NCI-H1092 (cell line): ENCODE measurements at places on chromosomes 12 and 14.

GRCh38 chr14:22488522-22489243, 100.3 kb downstream of the DAD1 start:
- DNase-seq = no peak

DNA sequence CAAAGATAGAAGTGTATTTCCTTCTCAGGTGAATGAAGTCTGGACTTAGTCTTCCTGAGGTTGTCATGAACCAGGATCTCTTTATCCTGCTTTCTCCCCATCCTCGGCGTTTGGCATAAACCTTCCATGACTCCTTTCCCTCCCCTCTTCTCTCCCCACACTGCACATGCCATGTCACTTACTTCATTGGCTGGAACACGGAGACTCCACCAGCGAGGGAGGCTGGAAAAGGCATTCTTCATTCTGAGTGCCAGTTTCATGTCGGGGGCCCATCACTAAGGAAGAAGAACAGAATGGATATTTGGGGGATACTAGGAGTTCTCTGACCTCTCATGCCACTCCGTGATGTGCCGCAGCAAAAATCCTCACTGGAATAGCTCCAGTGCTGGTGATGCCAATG, 105.6 kb downstream of the VCPKMT start:
- no peak for DNase-seq

DNA sequence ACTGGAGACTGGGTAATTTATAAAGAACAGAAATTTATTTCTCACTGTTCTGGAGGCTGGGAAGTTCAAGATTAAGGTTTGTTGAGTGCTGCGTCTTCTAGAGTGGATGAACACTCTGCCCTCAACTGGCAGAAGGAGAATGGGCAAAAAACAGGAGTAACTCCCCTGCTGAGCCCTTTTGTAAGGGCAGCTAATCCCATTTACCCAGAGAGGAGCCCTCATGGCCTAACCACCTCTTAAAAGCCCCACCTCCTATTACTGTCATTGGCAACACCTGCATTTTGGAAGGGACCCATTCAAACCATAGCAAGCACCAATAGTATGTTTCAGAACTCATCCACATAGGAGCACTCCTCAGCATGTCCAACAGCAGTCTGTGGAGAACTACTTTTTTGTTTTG, 47.4 kb downstream of the BORCS5 start:
- no peak for DNase-seq

DNA sequence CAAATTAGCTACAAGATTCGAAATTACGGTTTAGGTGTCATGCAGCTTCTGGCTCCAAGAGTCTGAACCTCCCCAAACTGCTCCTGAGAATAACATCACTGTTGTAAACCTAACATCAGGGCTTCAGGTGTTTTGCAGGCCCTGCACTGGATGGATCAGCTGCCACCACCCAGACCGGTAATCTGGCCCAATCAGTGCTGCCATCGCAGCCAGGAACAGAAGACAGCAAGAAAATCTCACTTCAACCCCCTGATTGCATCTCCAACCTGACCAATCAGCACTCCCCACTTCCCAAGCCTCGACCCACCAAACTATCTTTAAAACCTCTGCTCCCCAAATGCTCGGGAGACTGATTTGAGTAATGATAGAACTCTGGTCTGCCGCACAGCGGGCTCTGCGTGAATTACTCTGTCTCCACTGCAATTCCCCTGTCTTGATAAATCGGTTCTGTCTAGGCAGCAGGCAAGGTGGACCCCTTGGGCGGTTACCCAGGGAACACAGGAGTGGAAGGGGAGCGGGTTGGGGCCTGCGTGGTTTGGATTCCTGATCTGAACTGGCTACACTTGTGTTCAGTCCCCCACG, 268.5 kb upstream of the SFSWAP start:
- DNase-seq = no peak

GRCh38 chr12:119715268-119715620, 47.3 kb downstream of the PRKAB1 start:
- DNase-seq = no peak

DNA sequence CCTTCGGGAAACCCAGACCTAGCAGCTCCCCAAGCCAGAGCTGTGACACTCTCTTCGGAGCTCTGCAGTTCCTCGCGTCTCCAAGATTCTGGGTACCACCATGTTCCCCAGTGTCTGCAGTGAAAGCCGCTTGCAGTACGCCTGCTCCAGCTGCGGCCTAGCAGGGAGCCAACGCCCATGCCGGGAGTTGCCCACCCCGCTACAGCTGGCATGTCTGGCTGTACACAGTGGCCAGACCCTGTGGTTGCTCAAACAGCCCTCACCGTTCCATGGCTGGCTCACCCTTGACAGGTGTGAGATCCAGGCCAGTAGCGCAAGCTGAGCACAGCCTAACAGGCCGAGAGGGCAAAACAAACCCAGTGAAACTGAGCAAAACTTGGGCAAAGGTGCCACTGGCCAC, 503.8 kb upstream of the RPL10L start:
- DNase-seq = no peak

GRCh38 chr12:88615490-88615889, 35.2 kb upstream of the KITLG start:
- no peak for DNase-seq
